Uterine smooth muscle cell (primary cell): ENCODE measurements at places on chromosomes 13 and 19. TPM values are rescaled to one million over a fixed set of nuclear protein-coding genes. Genes with fewer than 3 reads are reported as not detected.

The MBD3L2 gene
- not detected in 2 replicates for total RNA-seq

The PCDH20 gene
- total RNA-seq, result 0.11 TPM in 1 of 2 replicates, not detected in the other

The HIPK4 gene
- total RNA-seq, result 0.33 TPM in 1 of 2 replicates, not detected in the other

The FCAR gene
- total RNA-seq, result not detected in 2 replicates

The UBE2L5 gene
- total RNA-seq, result not detected in 2 replicates

The ZNF541 gene
- 0.12 and 0.44 TPM in 2 replicates for total RNA-seq

The RFPL4AL1 gene
- total RNA-seq, result not detected in 2 replicates

The POLR2I gene
- total RNA-seq, result 43.2 TPM in 2 replicates

The PROSER3 gene
- 6.1 and 7.9 TPM in 2 replicates for total RNA-seq

The KLK3 gene
- total RNA-seq, result not detected in 2 replicates

The SCGB2B2 gene
- total RNA-seq, result under 0.01 TPM in 1 of 2 replicates, not detected in the other

The GFY gene
- 0.11 TPM in 1 of 2 replicates, not detected in the other for total RNA-seq

The MBD3L3 gene
- not detected in 2 replicates for total RNA-seq

The PEAK3 gene
- not detected in 2 replicates for total RNA-seq
